ENCODE measurements at places on chromosomes 6 and 20.

- no peak for DNase-seq
Observed at GRCh38 chr20:58921564-58921963, 59.5 kb upstream of the NELFCD start.

DNA sequence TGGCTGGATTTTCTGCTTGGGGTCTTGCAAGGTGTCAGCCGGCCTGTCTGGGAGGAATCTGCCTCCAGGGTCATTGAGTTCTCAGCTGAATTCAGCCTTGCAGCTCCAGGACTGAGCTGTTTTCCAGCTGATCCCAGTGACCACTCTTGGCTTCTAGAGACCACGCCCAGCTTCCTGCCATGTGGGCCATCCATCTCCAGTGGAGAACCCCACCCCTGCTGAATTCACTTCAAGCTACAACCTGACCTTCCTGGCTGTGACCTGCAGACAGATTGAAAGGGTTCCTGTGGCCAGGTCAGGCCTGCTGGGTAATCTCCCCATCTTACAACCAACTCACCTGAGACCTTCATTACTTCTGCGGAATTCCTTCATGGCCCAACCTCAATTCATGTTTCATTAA, 26.5 kb upstream of the SYNDIG1 start:
- no peak for DNase-seq

- DNase-seq: no peak
Observed at GRCh38 chr20:48761874-48762273, 65.9 kb downstream of the PREX1 start.

DNA sequence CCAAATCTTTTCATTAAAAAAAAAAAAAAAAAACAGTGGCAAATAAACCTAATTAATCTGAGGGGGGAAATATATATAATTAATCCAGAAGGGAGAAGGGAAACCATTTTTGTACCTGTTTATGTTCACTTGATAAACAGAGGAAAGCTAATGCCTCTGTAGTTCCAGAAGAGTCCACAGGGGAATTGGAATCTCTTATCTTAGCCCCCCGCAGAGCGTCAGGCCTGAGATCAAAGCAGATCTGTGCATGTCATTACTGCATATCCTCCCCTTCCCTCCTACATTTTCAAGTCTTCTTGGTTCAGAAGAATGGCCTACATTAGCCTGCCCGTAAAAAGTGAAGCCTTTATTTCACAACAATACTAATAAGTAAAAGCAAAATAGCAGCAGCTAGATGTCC, 157.2 kb downstream of the PTPRT start:
- DNase-seq: no peak

GRCh38 chr6:158938811-158939254, 61.2 kb downstream of the RSPH3 start:
- no peak for DNase-seq

Measured in stimulated activated CD4-positive, alpha-beta T cell treated with anti-CD3 and anti-CD28 coated beads, Interleukin-2, amount 100 ng/mL, for 24 hours (primary cell).